Activated CD8-positive, alpha-beta memory T cell treated with anti-CD3 and anti-CD28 coated beads, Interleukin-2, amount 10 ng/mL, durations not matched to agents 7 days and 5 days (primary cell): ENCODE measurements at places on chromosomes 16 and 17.

DNA sequence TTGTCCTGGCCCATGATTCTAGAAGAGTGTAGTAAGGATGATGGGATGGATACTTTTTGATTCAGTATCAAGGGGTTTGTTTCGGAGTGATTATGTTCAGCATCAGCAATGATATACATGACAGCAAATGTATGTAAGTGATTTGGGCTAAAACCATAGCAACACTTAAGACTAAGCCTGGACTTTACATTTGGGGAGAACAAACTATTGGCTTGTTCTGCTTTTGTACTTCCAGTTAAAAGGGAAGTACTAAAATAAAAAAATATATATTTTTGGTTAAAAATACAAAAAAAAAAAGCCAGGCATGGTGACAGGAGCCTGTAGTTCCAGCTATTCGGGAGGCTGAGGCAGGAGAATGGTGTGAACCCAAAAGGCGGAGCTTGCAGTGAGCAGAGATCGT is 20.5 kb upstream of the DHX8 start:
- no peak overlapping the region for H3K27ac ChIP-seq
- peaks cover 14% of the 10 kb centered on the region for H3K27me3 ChIP-seq
- H3K4me1 ChIP-seq = no peaks in the 10 kb centered on the region
- H3K36me3 ChIP-seq = no peaks in the 10 kb centered on the region
- DNase-seq = no peak

DNA sequence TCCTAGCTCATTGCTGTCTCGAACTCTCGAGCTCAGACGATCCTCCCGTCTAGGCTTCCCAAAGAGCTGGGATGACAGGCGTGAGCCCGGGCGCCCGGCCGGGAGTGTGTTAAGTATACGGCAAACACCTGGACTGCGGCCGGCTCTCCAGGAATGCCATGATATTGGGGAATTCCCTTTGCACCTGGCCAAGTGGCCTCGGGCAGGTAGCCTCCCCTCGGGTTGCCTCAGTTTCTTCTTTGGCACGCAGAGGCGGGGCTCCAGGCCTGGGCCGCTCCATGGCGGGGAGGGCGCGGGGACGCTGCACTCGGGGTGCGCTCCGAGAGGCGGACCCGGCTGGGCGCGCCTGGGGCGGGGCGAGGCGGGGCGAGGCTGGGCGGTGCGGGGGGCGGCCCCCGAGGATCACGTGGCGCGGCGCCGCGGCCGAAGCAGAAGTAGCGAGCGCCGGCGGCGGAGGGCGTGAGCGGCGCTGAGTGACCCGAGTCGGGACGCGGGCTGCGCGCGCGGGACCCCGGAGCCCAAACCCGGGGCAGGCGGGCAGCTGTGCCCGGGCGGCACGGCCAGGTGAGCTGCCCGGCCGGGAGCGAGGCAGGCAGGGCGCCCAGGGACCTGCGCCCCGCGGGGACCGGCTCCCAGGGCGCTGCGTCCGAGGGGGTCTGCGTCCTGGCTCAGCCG is at the start of gene PLCG2:
Gene PLCG2, plus strand, starts transcription at position 431 of the 675 bp plus-strand sequence. CDS start 6,699 bp downstream, outside the sequence.
- H3K36me3 ChIP-seq = no peaks in the 10 kb centered on the region
- peak within 1 kb of the TSS; percentile 14 for H3K27ac ChIP-seq
- DNase-seq = peak; percentile 88
- H3K27me3 ChIP-seq = peaks cover 29% of the 10 kb centered on the region
- peaks cover 27% of the 10 kb centered on the region for H3K4me1 ChIP-seq

DNA sequence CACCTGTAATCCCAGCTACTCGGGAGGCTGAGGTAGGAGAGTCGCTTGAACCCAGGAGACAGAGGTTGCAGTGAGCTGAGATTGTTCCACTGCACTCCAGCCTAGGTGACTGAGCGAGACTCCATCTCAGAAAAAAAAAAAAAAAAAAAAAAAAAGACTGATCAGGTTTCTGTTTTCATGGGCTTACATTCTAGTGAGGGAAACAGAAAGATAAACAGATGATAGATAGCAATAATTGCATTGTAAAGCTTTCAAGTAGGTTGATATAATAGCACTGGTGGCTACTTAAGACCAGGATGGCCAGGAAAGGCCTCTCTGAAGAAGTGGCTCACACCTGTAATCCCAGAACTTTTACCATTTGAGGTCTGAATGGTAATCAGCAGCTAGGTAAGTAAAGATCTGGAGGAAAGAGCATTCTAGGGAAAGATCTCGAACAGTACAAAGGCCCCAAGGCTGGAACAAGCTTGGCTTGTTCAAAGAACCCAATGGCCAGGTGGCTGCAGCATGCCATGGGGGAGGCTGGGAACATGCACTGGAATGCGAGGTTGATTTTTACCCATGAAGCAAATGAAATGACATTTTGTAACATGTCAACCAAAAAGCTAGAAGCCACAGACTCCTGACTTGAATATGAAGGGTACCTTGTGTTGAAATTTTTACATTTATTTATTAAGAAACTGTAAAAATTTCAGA is 108.3 kb upstream of the DHX40 start:
- H3K27me3 ChIP-seq = peaks cover 13% of the 10 kb centered on the region
- no peak overlapping the region for H3K27ac ChIP-seq
- no peaks in the 10 kb centered on the region for H3K4me1 ChIP-seq
- no peaks in the 10 kb centered on the region for H3K36me3 ChIP-seq
- no peak overlapping the region for H3K4me3 ChIP-seq
- no peak for DNase-seq

- peaks cover 27% of the 10 kb centered on the region for H3K4me1 ChIP-seq
- no peak within 1 kb of the TSS for H3K4me3 ChIP-seq
- H3K27me3 ChIP-seq = no peaks in the 10 kb centered on the region
Observed at GRCh38 chr16:67943619-67944504, at the start of gene LCAT. Gene LCAT, minus strand, starts transcription at chr16:67944120. Its CDS starts 19 bp downstream, at chr16:67944101.

DNA sequence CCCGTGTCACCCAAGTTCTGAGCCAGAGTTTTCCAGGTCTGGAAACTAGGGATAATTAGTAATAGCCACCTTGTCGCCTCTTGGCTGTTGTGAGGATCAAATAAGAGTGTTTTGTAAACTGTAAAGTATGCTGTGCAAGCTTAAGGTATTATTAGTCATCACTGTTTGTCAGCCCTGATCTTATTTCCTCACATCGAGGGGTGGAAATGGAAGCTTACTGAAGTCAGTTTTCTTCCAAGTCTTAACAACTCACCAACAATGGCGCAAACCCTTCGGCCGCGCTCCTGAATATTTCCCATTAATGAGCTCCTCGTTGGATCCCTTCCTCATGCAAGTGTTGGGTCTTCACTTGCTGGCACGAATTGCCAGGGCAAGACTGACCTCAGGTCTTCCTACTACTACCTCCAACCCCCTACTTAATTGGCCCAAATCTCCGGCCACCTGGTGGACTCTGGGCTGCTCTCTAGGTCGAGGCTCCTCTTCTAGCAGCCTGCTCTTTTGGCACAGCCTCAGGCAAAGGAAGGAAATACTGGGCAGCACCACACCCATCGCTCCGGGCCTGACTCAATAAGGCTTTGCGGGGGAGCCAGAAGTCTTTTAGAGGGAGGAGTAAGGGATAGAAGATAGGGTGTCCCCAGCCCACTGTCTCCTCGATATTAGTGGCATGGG is 885 bp upstream of the SLC35B1 start:
- H3K4me3 ChIP-seq = peak overlapping the region; percentile 89
- no peak for DNase-seq
- peaks cover 24% of the 10 kb centered on the region for H3K36me3 ChIP-seq

DNA sequence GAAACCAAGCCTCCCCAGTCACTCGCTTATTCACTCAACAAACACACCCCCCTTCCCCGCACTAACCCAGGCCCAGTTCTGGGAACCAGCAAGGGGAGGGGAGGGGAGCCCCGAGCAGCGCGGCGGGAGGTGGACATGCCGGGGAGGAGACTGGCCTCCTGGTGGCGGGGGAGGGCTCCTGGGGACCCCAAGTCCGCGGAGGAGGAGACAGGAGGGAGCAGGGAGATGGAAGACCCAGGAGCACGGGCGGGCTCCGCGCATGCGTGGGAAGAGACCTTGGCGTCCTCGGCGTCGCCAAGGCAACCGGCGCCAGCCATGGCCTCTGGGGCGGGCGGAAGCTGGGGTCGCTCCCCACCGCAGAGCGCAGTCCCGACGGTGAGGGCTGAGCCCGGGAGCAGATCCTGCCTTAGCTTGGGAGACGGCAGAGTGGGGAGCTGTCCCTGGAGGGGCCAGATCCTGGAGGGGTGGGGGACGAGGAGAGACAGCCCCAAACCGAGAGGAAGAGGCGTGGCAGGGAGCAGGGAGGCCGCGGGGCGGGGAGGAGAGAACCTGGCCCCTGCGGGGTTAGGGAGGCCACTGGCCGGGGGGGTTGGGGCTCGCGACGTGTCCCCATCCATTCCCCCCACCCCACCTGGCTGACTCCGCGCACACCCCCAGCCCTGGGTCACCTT is at the start of gene PRR29:
Gene PRR29, plus strand, starts transcription at position 302 of the 671 bp plus-strand sequence. Its CDS starts 14 bp downstream, at position 316.
- peak within 1 kb of the TSS; percentile 87 for H3K4me3 ChIP-seq
- peaks cover 1% of the 10 kb centered on the region for H3K36me3 ChIP-seq
- DNase-seq = peak; percentile 86
- peak within 1 kb of the TSS; percentile 33 for H3K27ac ChIP-seq
- H3K4me1 ChIP-seq = peaks cover 32% of the 10 kb centered on the region
- peaks cover 4% of the 10 kb centered on the region for H3K27me3 ChIP-seq

DNA sequence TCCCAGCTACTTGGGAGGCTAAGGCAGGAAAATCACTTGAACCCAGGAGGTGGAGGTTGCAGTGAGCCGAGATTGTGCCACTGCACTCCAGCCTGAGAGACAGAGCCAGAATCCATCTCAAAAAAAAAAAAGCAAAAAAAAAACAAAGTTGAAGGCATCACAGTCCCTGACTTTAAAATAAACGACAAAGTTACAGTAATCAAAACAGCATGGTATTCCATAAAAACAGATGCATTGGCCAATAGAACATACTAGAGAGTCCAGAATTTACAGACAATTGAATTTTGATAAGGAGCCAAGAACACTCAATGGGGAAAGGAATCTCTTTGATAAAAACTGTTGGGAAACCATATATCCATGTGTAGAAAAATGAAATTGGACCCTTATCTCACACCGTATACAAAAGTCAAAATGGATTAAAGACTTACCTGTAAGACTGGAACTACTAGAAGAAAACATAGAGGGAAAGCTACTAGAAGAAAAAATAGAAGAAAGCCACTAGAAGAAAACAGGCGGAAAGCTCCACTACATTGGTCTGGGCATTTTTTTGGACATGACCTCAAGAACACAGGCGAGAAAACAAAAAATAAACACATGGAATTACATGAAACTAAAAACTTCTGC is 2.8 kb upstream of the EFCAB13 start:
- no peak overlapping the region for H3K4me3 ChIP-seq
- no peaks in the 10 kb centered on the region for H3K36me3 ChIP-seq
- no peak for DNase-seq

DNA sequence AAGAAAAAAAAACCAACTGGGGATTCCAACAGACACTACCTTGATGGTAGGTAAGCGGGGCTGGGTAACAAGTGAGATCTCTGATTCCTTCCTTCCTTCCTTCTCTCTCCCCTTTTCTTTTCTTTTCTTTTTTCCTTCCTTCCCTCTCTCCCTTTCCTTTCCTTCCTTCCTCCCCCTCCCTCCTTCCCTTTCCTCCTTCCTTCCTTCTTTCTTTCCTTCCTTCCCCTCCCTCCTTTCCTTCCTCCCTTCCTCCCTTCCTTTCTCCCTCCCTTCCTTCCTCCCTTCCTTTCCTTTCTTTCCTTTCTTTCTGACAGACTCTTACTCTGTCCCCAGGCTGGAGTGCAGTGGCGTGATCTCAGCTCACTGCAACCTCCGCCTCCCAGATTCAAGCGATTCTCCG is 20.0 kb downstream of the OR2C1 start:
- no peak for DNase-seq
- no peak overlapping the region for H3K27ac ChIP-seq
- H3K36me3 ChIP-seq = peaks cover 20% of the 10 kb centered on the region

GRCh38 chr16:87068762-87069150 is 248.4 kb downstream of the C16orf95 start:
- H3K4me1 ChIP-seq = no peaks in the 10 kb centered on the region
- peaks cover 25% of the 10 kb centered on the region for H3K27me3 ChIP-seq
- H3K4me3 ChIP-seq = no peak overlapping the region
- no peak overlapping the region for H3K27ac ChIP-seq
- H3K36me3 ChIP-seq = no peaks in the 10 kb centered on the region
